ENCODE measurements at places on chromosomes 7 and 10.

DNA sequence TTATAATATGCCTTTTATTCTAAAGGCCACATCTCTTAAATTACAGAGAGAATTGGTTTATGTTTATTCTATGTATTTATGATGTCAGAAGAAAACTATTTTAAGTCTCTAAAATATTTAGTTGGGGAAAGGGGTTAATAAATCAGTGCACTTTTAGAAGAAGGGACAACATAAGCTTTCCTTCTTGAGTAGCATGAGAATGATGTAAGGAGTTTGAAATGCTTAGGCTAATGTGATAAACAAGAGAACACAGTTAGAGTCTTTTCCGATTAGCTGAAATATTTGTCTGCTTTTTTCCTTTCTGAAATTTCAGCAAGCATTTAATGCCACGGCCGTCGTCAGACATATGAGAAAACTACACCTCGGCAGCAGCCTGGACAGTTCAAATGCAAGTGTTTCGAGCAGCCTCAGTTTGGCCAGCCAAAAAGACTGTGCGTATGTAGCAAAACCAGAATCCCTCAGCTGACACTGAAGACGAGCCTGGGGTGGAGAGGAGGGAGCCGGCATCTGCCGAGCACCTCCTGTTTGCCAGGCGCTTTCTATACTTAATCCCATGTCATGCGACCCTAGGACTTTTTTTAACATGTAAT is 176.2 kb downstream of the CCDC3 start:
- no peak for ATAC-seq

DNA sequence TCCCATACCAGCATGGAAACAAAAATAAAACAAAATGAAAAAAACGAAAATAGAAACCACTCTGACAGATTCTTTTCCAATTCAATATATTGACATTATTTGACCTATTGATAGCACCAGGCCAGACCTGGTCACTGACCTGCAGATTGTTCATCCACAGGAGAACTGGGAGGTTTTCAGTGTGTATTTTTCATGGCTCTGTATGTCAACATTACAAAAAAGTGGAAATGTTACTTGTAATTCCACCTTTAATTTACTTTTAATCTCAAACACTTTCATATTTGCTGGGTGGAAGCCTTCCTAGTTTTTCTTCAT is 2.9 kb downstream of the HKDC1 start:
- ATAC-seq: no peak

DNA sequence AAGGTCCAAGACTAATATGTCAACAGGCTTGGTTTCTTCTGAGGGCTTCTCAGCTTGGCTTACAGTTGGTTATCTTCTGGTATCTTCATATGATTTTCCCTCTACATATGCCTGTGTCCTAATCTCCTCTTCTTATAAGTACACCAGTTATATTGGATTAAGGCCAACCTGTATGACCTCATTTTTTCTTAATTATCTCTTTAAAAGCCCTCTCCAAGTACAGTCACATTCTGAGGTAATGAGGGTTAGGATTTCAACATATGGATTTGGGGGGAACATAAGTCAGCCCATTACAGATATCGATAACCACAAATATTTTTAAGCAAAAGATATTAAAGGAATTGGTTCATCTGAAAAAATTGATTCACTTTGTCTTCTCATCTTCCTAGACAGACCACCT is 49.2 kb downstream of the IQUB start:
- ATAC-seq: no peak

DNA sequence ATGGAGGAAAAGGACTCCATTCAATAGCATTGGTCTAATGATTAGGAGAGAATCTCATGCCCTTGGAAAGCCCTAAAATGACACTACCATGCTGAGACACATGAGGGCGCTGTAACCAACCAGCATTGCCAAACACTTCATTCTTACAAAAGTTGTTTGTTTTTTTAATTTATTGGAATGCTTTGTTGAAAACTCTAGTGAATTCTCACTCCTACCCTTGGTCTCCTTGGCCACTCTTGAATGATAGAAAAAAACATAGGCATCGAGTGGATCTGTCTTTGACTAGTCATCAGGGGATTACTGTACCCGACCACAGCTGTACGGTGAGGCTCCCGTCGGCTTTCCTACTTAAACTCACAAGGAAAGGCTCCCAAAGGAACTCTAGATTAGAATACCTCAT is 29.3 kb upstream of the ADD3 start:
- ATAC-seq: peak; percentile 26

DNA sequence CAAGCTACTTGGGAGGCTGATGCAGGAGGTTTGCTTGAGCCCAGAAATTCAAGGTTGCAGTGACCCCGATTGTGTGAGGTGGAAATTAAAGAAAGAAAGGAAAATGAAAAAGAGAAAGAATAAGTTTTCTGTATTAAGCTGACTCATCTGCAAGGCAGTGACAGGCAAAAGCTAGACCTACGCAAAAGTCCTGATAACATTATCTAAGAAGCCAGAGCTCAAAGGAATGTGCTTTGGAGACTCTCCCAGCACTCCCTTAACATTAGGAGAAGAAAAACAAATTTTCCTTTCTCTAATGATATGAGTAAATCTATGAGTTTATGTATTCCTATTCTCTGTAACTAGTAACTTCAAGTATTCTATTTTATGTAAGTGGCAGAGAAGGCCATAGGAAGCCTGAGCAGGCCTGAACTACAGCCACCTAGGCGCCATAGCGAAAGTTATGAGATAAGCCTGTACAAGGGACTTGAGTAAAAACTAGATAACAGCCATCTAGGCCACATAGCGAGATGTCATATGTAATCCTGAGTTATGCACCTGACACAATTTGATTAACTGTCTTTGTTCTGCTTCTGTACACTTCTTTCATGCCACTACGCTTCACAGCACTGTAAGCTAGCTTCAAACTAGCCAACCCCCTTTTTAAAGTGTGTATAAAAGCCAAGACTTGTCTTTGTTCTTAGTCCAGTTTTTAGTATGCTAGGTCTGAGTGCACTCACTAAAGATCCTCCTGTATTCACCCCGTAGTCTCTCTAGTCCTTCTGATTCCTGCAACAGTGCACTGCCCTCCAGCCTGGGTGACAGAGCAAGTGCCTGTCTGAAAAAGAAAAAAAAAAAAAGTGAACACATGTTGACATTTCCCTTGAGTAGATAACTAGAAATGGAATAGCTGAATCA is 9.4 kb upstream of the ZWINT start:
- ATAC-seq: no peak

GRCh38 chr7:92409357-92409756 is 37.9 kb upstream of the GATAD1 start:
- ATAC-seq: no peak

DNA sequence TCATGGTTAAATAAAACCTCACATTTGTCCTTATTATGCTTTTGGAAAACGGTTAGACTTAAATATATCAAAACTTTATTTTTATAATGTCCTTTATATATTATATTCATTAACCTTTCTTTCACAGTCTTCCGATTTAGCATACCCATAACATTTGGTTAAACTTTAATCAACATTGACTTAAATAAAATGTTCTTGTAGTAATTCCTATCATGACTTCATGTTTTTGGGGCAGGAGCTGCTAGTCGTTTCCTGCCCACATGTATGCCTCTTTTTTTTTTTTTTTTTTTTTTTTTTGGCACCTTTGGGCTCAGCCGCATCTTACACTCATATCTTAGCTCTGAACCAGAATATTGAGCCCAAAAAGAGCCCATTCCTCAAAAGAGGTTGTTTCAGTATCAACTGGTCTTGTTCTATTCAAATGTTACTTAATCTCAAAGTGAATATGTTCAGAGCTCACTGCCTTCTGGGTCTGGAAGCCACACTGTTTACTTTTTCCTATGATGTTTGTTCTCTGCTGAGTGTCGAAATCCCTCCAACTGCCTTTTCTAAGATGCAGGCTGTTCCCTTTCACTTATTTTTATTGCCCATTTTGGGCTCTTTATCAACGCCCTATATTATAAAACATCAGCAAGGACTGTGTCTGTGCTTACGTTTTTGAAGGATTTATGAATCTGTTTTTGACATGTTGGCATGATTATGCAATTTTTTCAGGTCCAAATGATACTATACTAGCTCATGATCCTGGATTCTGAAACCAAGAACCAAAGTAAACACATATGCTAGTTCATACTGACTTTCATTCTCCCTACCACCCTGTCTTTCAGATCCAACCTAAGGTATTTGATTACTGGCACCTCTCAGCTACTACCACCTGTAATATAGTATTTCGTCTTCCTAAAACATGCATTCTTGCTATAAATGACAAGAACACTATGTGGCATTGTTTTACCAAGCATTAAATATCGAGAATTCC is 914.4 kb downstream of the PCDH15 start:
- ATAC-seq: no peak

- peak; percentile 39 for ATAC-seq
Measured at GRCh38 chr10:62769574-62770242, 34.8 kb upstream of the ADO start.

GRCh38 chr10:79243181-79244067 is 103.8 kb upstream of the PPIF start:
- peak; percentile 22 for ATAC-seq

DNA sequence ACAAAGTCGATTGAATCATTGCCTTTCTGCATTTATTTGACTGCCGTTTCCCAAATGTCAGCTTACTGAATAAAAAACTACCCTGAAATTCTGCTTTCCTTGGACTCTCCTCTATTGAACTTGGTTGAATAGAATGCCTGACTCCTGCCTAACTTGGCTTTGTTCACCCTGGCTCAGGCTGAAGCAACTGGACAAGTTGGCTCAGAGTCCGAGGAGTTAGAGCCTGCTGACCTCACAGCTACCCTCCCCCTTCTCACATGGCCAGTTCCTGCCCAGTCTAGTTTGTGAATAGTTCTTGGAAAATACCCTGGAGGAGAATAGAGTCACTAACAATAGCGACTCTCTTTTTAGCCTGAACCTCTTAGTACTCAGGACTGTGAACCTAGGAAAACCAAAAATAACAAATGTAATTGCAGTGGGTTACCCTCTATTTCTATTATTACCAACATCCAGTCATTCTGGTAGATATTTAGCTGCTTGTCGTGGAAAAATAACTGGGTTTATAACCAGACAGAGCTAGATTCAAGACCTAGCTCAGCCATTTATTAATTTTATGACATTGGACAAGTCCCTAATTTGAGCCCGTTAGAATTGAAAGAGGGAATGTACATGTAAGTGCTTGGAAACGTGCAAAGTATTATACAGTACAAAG is 17.3 kb upstream of the NRBF2 start:
- peak; percentile 94 for ATAC-seq

- no peak for ATAC-seq
Measured at GRCh38 chr7:132666774-132667172, 90.5 kb upstream of the PLXNA4 start.

DNA sequence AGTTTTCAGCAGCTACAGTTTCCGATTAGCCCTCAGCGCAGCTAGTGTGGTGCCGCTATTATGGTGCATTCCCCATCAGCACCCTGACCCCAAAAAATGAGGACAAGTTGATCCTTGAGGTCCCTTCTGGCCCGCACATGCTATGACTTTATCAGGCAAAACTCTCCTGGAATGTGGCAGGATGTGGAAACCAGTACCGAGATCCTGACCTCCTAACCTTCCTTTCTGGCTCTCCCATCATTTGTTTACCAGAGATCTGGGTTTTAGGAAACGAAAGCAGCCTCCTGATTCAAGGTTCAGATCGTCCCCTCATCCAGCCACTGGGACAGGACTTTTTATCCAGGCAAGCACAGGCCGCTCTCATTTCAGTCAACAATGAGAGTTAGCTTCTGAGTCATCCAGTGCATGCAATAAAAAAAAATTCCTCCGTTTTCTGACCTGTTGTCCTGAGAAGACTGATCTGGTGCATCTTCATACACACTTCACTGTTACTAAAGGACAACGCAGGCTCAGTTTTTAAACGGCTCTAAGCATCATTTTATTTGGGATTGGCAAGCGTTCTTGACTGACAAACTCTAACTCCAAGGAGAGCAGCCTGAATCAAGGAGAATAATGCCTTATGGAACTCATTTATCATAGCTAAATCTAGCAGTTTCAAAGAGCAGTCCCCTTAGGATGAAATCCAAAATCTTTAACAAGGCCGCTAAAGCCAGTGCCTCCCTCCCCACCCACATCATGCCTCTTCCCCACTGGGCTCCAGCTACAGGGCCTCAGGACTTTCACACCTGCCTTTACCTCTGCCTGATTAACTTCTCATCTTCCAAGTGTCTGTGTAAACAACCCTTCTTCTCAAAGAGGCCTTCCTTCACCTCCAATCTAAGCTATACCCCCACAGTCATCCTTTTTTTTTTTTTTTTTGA is 17.1 kb downstream of the PDLIM1 start:
- peak; percentile 82 for ATAC-seq

GRCh38 chr7:64747802-64748201 is 46.4 kb upstream of the ZNF138 start:
- ATAC-seq: no peak

GRCh38 chr7:28729727-28730126 is 228.4 kb downstream of the TRIL start:
- no peak for ATAC-seq

GRCh38 chr7:101162551-101163278 is 2.7 kb downstream of the VGF start:
- ATAC-seq: peak; percentile 23

GRCh38 chr7:135801045-135801693 is 52.6 kb upstream of the FAM180A start:
- ATAC-seq: peak; percentile 36

DNA sequence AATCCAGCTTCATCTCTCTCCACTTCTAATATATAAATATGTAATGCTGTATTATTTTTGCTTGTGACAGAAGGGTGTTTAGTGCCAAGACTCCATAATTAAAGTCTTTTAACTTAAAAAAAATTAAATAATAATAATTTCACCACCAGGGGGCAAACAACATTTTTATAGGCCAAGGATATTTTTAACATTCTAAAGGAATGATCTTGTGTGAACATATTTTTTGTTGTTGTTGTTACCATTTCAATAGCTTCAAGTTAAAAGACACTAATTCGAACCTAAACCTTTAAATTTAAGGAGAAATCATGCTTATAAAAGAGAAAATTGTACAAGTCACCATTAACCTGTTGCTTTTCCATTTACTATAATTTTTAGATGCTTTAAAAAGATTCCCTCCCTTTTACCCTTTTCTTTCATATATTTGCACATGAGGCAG is 7.5 kb upstream of the DNAJC1 start:
- ATAC-seq: no peak

DNA sequence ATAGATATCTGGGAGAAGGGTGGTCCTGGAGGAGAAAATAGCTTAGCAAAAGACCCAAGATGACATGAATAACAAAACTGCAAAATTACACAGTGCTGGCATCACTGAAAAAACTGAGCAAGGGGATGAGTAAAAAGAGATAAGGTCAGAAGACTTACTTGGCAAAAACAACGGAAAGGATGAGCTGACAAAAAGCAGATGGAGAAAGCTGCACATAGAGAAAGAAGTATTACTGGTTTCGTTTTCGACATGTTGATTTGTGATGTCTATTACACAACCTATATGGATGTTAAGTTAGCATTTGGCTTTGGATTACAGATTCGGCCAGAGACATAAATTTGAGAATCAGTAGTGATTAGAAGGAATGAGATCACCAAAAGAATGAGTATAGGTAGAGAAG is 132.1 kb downstream of the MACC1 start:
- peak; percentile 46 for ATAC-seq

All from gastroesophageal sphincter (tissue), 4 donors.